Heart left ventricle (tissue), 16 donors: ENCODE measurements at places on chromosomes 6 and 20. TPM values are rescaled to one million over a fixed set of nuclear protein-coding genes. Genes with fewer than 3 reads are reported as not detected.

DNA sequence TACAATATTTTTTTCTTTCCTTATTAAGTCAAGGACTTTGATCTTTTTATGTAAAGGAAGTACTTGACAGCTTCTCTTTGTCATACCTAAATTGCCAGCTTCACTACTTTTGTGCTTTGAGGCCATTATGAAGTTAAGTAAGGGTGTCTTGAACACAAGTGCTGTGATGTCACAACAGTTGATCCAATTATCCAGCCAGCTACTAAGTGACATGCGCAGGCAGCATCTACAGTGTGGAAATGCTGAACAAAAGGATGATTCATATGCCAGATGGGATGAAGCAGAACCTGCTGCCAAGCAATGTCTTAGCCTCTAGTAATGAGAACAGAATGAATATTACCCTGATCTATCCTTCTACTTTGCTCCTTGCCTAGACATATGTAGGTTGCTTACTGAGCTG lies 68.3 kb upstream of the TMEM244 start:
- no peak overlapping the region for H3K27ac ChIP-seq
- no peaks in the 10 kb centered on the region for H3K4me1 ChIP-seq
- H3K27me3 ChIP-seq: no peaks in the 10 kb centered on the region
- H3K36me3 ChIP-seq: no peaks in the 10 kb centered on the region
- DNase-seq: no peak

- peaks cover 17% of the 10 kb centered on the region for H3K4me1 ChIP-seq
- no peaks in the 10 kb centered on the region for H3K27me3 ChIP-seq
- H3K36me3 ChIP-seq: no peaks in the 10 kb centered on the region
- no peak overlapping the region for H3K4me3 ChIP-seq
- no peak for DNase-seq
Measured at GRCh38 chr20:50453533-50454244, 56.5 kb upstream of the PTPN1 start.

DNA sequence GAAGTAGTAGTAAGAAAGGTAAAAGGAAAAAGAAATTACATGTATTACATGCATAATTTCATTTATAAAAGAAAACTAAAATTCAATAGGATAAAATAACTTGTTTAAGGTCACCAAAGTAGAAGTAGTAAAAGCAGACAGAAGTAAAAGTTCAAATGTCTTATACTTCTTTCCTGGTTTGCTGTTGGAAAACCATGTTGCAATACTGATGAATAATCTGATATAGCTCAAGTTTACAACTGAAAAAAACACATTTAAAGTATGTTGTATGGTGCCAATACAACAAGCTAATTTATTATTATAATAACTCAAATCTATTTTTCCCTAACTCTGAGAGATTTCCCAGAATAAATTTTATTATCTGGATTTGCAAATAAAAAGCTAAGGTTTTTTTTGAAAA lies 78.3 kb downstream of the PHIP start:
- H3K4me1 ChIP-seq: no peaks in the 10 kb centered on the region
- no peak for DNase-seq
- H3K36me3 ChIP-seq: peaks cover 99% of the 10 kb centered on the region
- H3K27me3 ChIP-seq: no peaks in the 10 kb centered on the region
- H3K4me3 ChIP-seq: no peak overlapping the region
- H3K27ac ChIP-seq: no peak overlapping the region

DNA sequence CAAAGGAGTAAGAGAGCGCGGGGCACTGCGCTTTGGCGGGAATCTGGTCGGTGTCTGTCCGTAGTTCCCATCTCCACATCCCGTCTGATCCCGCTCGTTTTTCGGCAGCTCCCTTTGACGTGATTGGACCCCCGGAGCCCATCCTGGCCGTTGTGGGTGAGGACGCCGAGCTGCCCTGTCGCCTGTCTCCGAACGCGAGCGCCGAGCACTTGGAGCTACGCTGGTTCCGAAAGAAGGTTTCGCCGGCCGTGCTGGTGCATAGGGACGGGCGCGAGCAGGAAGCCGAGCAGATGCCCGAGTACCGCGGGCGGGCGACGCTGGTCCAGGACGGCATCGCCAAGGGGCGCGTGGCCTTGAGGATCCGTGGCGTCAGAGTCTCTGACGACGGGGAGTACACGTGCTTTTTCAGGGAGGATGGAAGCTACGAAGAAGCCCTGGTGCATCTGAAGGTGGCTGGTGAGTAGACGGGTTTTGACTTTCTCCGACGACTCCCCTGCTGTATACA lies 1.4 kb downstream of the BTN1A1 start:
- H3K4me3 ChIP-seq: peak overlapping the region; percentile 20
- H3K4me1 ChIP-seq: peaks cover 3% of the 10 kb centered on the region
- H3K36me3 ChIP-seq: no peaks in the 10 kb centered on the region
- peak; percentile 65 for DNase-seq
- H3K27me3 ChIP-seq: no peaks in the 10 kb centered on the region
- H3K27ac ChIP-seq: no peak overlapping the region

DNA sequence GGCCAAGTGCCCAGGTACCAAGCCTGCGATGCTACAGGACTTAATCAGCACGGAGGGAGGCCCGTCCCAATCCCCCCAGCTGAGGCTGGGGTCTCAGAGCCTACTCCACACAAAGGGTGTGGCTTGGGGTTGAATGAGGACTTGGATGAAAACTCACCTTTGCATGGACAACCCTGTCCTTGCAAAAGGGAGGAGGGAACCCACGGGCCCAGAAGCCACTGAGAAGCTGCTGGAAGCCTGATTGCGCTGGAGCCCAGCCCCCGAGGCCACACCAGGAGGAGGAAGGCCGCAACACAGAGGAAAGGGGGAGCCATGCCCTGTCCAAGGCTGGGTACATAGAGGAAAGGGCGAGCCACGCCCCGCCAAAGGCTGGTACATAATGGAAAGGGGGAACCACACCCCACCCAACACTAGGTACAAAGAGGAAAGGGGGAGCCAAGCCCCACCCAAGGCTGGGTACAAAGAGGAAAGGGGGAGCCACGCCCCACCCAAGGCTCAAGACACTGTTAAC lies 158.8 kb downstream of the DLL1 start:
- peaks cover 29% of the 10 kb centered on the region for H3K4me1 ChIP-seq
- H3K4me3 ChIP-seq: no peak overlapping the region
- H3K27me3 ChIP-seq: no peaks in the 10 kb centered on the region
- no peaks in the 10 kb centered on the region for H3K36me3 ChIP-seq
- no peak overlapping the region for H3K27ac ChIP-seq

- H3K27me3 ChIP-seq: no peaks in the 10 kb centered on the region
- no peaks in the 10 kb centered on the region for H3K4me1 ChIP-seq
- H3K36me3 ChIP-seq: peaks cover 84% of the 10 kb centered on the region
- H3K4me3 ChIP-seq: no peak overlapping the region
Measured at GRCh38 chr6:18241208-18242038, 22.9 kb downstream of the DEK start.

- DNase-seq: no peak
- no peak overlapping the region for H3K4me3 ChIP-seq
- no peak overlapping the region for H3K27ac ChIP-seq
Measured at GRCh38 chr6:166659581-166659980, 32.5 kb upstream of the RPS6KA2 start.

GRCh38 chr6:31865205-31866118 lies 2.8 kb upstream of the NEU1 start:
- peaks cover 22% of the 10 kb centered on the region for H3K4me1 ChIP-seq
- DNase-seq: no peak
- no peaks in the 10 kb centered on the region for H3K27me3 ChIP-seq
- H3K27ac ChIP-seq: no peak overlapping the region
- H3K36me3 ChIP-seq: peaks cover 8% of the 10 kb centered on the region

DNA sequence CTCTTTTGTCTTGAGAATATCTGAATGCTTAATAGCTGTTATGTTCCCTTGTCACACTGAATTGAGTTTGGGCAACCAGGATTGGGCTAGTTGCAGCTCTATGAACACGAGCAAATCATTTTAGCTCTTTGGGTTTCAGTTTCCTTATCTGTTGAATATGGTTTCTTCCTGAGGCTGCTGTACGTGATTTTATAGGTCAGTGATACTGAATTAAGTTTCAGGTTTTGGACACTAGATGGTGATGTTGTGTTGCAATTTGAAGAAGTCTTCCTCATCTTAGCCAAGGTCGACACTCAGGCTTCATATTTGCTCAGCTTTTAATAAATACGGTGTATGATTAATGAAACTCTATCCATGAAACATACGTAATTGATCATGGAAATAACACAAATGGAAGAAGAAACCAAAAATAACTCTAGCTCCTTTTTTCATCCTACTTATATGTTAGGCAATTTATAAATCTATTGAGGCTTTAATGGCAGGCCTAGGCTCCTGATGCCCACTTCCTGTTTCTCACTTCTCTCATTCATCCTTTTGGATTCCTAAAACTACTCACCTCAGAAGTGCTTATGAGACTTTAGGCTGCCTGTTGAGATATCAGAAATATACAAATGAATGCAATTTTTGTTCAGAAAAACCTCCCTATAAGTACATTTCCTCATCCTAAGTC lies 354.1 kb upstream of the MAP3K7 start:
- H3K36me3 ChIP-seq: no peaks in the 10 kb centered on the region
- no peaks in the 10 kb centered on the region for H3K27me3 ChIP-seq
- no peak overlapping the region for H3K27ac ChIP-seq
- H3K4me1 ChIP-seq: no peaks in the 10 kb centered on the region

GRCh38 chr6:151475653-151476523 lies 17.9 kb upstream of the CCDC170 start:
- H3K27me3 ChIP-seq: no peaks in the 10 kb centered on the region
- H3K4me1 ChIP-seq: no peaks in the 10 kb centered on the region
- no peaks in the 10 kb centered on the region for H3K36me3 ChIP-seq
- no peak overlapping the region for H3K27ac ChIP-seq
- peak; percentile 30 for DNase-seq
- H3K4me3 ChIP-seq: peak overlapping the region; percentile 2

GRCh38 chr20:39108746-39109145 lies 146.6 kb downstream of the DHX35 start:
- no peak overlapping the region for H3K27ac ChIP-seq
- DNase-seq: no peak
- H3K4me1 ChIP-seq: peaks cover 2% of the 10 kb centered on the region
- no peak overlapping the region for H3K4me3 ChIP-seq

GRCh38 chr20:63022501-63022900 lies 15.7 kb upstream of the BHLHE23 start:
- H3K27ac ChIP-seq: no peak overlapping the region
- H3K4me3 ChIP-seq: no peak overlapping the region
- H3K4me1 ChIP-seq: no peaks in the 10 kb centered on the region
- peaks cover 33% of the 10 kb centered on the region for H3K27me3 ChIP-seq
- no peaks in the 10 kb centered on the region for H3K36me3 ChIP-seq

DNA sequence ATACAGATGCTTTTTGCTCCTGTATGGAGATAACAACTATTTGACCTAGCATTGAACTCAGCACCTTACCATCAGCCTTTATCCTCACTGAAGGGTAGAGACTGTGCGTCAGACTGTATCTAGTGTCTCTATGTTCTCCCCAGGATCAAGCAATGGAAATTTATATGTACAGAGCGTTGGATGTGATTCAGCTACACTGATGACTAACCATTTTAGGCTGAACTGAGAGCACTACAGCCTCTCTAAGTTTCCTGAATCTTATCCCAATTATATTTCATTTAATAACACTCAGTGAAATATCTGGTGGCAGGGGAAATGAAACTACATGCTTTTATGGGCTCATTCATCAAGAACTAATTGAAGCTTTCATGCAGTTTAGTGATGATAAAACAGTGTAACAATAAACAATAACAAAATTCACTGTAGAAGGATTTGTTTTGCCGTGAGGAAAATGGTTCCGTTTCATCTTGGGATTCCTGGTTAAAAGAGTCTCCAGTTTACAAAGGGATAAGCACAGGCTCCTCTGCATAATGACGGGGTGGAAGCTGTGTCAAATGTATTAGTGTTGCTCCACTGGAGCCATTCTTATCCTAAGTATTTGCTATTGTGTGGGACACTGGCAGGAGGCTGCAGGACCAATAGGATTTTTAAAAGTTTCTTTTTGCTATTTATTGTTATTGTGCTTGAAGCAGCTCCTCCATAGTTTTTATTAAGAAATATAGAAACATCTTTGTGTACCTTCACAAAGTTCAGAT lies 567.6 kb upstream of the MMS22L start:
- H3K4me3 ChIP-seq: no peak overlapping the region
- no peaks in the 10 kb centered on the region for H3K27me3 ChIP-seq
- H3K4me1 ChIP-seq: no peaks in the 10 kb centered on the region
- no peaks in the 10 kb centered on the region for H3K36me3 ChIP-seq
- H3K27ac ChIP-seq: no peak overlapping the region
- no peak for DNase-seq

DNA sequence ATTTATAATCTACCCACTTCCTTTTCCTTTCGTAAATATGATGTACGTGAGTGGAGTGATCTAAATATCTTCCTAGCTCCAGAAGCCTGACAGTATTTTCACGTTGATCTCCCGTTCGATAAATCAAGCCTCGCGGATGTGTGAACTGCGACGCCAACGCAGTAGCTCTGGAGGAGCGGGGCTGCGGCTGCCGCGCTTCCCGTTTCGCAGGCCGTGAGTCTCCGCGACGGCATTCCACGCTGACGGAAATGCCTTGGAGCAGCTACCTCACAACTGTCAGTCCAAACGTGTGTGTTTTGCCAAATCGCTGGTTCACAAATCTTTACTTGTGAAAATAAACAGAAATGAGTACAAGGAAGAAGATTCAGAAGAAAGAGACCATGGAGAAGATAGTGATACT lies 41.2 kb downstream of the BTBD3 start:
- H3K4me1 ChIP-seq: no peaks in the 10 kb centered on the region
- H3K4me3 ChIP-seq: no peak overlapping the region
- no peak overlapping the region for H3K27ac ChIP-seq
- DNase-seq: no peak
- no peaks in the 10 kb centered on the region for H3K36me3 ChIP-seq
- no peaks in the 10 kb centered on the region for H3K27me3 ChIP-seq

GRCh38 chr20:38290829-38291814 lies 12.8 kb upstream of the BPI start:
- no peak overlapping the region for H3K4me3 ChIP-seq
- no peaks in the 10 kb centered on the region for H3K36me3 ChIP-seq
- H3K27ac ChIP-seq: no peak overlapping the region

The PRPF6 gene
- 58.5 TPM for polyA plus RNA-seq

The CFAP61 gene
- polyA plus RNA-seq: 17.4 TPM

The INSM1 gene
- not detected for polyA plus RNA-seq

The AVP gene
- not detected for polyA plus RNA-seq

The TIAM2 gene
- 4.6 TPM for polyA plus RNA-seq

The SRMS gene
- polyA plus RNA-seq: not detected

The DEFB121 gene
- not detected for polyA plus RNA-seq
